RPMI8226 (cell line): ENCODE measurements at places on chromosomes 3 and 15.
A peak's percentile ranks its signal among the peaks of the same experiment; 100 is the strongest.

GRCh38 chr3:160747422-160747821 lies 8.6 kb upstream of the PPM1L start:
- no peak for DNase-seq

DNA sequence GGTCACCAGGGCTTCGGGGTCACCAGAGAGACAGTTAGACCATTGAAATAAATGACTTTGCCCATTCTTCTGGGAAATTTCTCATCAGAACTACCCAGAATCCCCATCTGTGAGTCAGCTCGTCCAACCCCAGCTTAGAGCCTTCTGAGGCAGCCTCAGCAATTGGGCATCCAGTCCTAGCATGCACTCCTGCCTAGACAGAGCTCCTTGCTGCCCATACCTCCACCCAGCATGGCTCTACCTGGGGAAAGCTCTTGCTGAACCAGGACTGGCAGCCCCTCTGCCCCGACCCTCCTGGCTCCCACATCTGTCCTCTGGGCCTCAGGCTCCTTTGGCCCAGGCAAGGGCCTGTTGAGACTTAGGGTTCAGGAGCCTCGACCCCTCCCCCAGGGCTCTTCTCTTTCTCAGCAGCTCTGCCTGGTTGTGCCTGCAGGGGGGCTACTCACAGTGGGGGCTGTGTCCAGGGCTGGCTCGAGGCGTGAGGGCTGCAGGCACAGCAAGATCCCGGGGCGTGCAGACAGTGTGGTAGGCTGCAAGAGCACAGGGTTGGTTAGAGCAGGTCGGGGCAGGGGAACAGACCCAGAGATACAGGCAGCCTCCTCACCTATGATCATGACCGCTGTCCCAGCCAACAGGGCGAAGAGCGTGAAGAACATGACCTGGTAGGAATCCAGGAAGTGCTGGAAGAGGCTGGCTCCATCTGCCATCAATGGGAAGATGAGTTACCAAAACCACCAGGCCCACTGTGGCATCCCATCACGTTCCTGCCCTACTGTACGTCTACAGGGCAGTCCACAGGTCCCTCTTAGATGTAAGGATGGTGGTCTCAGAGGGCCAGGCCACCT lies 101.3 kb downstream of the NUP210 start:
- DNase-seq = no peak

- DNase-seq = no peak
Observed at GRCh38 chr15:84722628-84723027, 6.7 kb upstream of the SEC11A start.

DNA sequence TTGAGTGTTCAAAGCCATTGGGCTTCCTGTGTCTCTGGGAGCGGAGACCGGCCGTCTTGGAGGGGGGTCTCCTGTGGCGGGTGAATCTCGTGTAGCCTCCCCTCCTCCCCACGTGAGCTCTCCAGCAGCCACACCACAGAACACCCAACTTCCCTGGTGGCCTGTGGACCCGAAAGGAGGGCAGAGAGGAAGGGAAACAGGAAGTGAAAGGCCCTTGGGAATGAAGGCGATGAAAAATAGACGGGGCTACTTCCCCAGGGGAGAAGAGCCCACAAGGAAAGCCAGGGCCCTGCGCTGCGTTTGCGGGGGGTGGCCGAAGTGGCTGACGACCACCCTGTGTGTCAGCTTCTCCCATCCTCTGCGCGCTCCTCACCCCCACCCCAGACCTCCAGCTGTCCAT lies 5.4 kb downstream of the ANKRD63 start:
- DNase-seq = no peak

- no peak for DNase-seq
Observed at GRCh38 chr3:38375072-38375471, 28.5 kb downstream of the XYLB start.

GRCh38 chr3:30437171-30437601 lies 169.2 kb upstream of the TGFBR2 start:
- no peak for DNase-seq

- no peak for DNase-seq
Observed at GRCh38 chr15:68380456-68380855, 51.5 kb downstream of the ITGA11 start.

- DNase-seq = no peak
Observed at GRCh38 chr3:142577696-142578328, 721 bp downstream of the ATR start.

DNA sequence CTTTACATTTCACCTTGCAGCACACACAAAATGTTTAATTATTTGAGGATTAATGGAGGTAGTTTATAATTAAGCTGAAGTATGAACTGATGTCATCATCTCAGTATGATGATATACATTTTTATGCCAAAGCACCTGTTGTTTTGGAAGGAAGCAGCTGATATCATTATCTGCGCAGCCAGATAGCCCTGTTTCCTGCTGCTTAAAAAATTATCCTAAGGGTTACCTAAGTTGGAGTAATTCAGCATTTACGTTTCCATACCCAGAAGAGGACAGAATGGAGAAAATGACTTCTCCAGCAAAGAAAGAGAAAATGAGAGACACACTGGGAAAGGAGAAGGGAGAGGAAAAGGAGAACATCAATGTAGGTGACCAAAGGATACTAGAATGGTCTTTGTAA lies 370.3 kb upstream of the PLSCR5 start:
- no peak for DNase-seq

- no peak for DNase-seq
Observed at GRCh38 chr15:96176831-96177230, 153.7 kb upstream of the NR2F2 start.

GRCh38 chr3:8183627-8184026 lies 318.0 kb upstream of the LMCD1 start:
- DNase-seq = peak; percentile 62

GRCh38 chr3:133138017-133138416 lies 99.8 kb downstream of the TMEM108 start:
- DNase-seq = peak; percentile 44

GRCh38 chr15:56869573-56869972 lies 48.9 kb upstream of the TCF12 start:
- peak; percentile 38 for DNase-seq

GRCh38 chr3:67357610-67358458 lies 296.6 kb downstream of the SUCLG2 start:
- peak; percentile 8 for DNase-seq

- no peak for DNase-seq
Observed at GRCh38 chr3:113167825-113168801, 43.2 kb upstream of the BOC start.

DNA sequence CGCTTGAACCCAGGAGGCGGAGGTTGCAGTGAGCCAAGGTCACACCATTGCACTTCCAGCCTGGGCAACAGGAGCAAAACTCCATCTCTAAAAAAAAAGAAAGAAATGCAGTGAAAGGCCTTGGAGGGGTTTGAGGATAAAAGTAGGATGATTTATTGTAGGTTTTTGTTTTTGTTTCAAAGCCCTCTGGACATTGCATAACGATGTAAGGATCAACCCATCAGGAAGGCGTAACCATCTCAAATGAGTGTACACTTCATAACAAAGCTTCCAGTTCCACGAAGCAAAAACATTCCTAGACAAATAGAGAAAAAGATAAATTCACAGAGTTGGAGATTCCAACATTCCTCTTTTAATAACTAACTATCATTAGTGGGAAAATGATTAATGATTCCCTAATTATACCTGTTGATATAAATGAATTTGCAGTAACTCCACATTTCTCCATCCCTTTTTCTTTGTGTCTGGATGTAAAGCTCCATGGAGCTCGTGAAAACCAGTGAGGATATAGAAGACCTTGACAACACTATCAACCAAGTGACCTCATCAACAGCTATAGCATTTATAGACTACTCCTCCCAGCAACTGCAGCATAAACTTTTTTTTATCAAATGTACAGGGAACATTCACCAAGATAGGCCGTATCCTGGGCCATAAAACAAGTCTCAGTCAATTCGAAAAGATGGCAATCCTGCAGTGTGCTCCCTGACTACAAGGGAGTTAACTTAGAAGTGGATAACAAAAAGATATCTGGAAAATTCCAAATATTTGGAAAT lies 48.7 kb upstream of the PPP4R2 start:
- no peak for DNase-seq

DNA sequence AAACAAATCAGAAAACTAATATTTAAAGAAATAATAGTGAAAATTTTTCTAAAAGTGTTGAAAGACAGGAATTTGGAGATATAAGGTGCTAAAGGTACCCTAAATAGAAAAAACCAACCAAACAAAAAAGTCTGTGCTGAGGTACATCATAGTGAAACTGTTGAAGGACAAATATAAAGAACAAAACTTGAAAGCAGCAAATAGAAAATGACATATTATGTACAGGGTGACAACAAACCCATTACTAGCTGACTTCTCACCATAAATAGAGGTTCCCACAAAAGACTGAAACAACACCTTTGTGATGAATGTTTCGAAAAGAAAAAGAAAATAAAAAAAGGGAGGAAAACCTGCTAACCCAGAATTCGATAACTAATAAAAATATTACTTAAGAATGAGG lies 502.5 kb upstream of the NECTIN3 start:
- DNase-seq = no peak

- no peak for DNase-seq
Observed at GRCh38 chr15:33915571-33916407, 52.5 kb upstream of the CHRM5 start.

DNA sequence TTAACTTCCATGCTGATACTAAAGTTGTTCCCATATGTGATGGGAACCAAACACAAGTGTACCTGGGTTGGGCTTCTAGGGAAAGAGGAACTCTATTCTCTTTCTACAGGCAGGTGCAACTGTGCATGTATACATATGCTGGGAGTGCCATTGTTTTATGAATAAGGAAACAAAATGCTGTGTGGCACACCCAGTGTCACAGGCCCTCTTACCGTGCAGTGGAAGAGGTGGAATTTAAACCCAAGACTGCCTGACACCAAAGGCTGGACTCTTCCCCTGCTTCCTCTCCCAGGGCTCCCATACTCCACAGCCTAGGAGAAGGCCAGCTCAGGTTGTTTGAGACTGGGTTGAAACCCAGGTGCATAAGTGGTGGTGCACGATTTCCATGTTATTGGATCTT lies 1.9 kb upstream of the FETUB start:
- no peak for DNase-seq

- DNase-seq = peak; percentile 49
Observed at GRCh38 chr15:43274136-43274535, 7.4 kb upstream of the TGM5 start.

- DNase-seq = no peak
Observed at GRCh38 chr15:89656116-89656815, 999 bp upstream of the KIF7 start.

GRCh38 chr3:117097351-117097750 lies 387.8 kb downstream of the TUSC7 start:
- no peak for DNase-seq

- DNase-seq = no peak
Observed at GRCh38 chr3:171240504-171240835, 213.9 kb upstream of the SLC2A2 start.

GRCh38 chr15:91593067-91593466 lies 260.4 kb upstream of the SLCO3A1 start:
- DNase-seq = no peak

DNA sequence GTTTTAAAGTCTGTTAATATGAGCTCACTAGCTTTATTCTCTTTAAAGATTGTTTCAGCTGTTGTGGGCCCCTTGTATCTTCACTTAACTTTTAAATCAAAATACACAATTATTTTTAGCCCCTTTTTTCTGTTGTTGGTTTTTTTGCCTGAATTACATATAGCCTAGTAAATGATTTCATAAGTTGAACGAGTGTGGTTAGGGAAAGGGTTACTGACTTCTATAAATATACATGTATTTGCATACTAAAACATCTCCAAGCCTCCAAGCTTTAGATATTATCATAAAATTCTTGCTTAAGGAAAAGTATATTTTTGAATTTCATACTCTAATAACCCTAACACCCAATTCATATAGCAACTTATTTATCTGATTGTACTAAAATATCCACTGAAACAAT lies 73.2 kb upstream of the ARL6 start:
- no peak for DNase-seq

DNA sequence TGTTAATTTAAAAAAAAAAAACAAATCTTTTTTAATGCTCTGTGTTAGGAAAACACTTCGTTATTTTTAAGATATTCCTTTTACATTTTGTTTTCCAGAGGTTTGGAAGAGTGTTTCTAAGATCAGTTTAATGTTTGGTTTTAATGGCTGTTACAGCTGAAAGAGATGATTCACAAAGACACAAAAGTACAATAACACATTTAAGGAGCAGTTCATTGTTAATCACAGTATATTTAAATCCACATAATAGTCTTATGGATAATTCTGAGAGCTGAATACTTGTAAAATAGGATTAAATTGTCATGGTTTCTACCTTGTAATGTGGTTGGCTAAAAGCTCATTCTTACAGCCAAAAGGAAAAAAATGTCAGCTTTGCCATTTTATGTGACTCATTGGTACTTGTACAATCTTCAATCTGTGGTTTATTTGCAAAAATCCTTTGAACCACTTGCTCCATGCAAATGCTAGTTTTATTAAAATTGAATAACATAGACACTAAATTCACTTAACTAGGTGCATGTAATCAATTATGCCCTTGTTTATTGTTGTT lies 426.4 kb downstream of the NLGN1 start:
- DNase-seq = no peak

- no peak for DNase-seq
Observed at GRCh38 chr3:81869382-81869781, 107.9 kb upstream of the GBE1 start.

DNA sequence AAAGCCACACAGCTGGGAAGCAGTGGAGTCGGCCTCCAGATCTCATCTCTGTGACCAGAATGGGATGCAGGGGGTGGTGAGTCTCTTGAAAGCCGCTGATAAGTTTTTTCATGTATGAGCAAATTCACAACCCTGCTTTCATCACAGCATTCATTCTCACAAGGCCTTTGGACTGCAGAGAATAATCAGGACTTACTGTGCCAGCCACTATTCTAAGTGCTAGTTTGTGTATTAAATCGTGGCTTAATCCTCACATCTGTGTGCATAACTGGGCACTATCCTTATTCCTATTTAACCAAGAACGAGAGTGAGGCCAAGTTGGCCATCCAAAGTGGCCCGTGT lies 64.2 kb upstream of the POLG start:
- DNase-seq = no peak

- DNase-seq = no peak
Observed at GRCh38 chr15:45821390-45821789, 186.6 kb downstream of the SQOR start.

DNA sequence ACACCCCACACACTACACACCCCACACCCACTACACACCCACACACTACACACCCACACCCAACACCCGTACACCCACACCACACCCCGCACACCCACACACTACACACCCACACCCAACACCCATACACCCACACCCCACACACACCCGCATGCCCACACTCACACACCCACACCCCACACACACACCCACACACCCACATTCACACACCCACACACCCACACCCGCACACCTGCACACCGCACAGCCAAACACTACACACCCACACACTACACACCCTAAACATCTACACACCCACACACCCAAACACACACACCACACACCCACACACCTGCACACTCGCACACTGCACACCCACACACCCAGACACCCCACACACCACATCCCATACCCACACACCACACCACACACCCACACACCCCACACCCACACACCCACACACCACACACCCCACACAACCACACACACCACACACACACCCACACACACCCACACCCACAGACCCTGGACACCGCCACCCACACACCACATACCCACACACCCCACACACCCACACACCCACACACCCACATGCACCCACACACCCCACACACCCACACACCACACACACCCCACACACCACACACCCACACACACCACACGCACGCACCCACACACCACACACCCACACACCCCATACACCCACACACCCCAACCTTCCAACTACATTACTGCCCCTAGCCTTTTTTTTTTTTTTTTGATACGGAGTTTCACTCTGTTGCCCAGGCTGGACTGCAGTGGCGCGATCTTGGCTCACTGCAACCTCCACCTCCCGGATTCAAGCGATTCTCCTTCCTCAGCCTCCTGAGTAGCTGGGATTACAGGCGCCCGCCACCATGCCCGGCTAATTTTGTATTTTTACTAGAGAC lies 16.9 kb downstream of the CEP19 start:
- DNase-seq = no peak
